Fibroblast of gingiva (primary cell): ENCODE measurements at places on chromosomes 2 and 18.

DNA sequence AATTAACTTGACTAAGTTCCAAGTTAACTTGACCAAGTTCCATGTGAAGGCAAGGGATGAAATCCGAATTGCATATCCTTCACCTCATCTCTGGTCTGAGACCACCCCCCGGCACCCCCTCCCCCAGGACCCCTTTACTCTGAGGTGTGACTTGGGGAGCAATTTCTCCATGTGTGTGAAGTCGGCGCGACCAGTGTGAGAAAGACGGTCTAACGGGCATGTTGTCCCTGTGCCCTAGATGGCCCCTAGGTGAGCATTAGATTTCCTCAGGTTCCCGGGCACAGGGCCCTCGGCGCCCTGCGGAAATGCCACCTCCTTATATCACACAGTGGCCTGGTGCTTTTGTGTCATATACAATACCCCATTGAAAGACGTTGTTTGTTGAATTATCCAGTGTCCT, 137.1 kb downstream of the CTIF start:
- no peak for DNase-seq

GRCh38 chr2:60836491-60836890, 44.9 kb upstream of the REL start:
- no peak for DNase-seq

GRCh38 chr2:238698451-238699306, 149.2 kb upstream of the TWIST2 start:
- no peak for DNase-seq

GRCh38 chr2:165889158-165889557, 64.4 kb downstream of the TTC21B start:
- DNase-seq = no peak

GRCh38 chr2:879540-879939, 71.1 kb upstream of the SNTG2 start:
- no peak for DNase-seq

GRCh38 chr2:175889701-175890302, 112.3 kb downstream of the LNPK start:
- DNase-seq = no peak

GRCh38 chr18:77102259-77103040, 30.1 kb downstream of the MBP start:
- peak; percentile 94 for DNase-seq

- no peak for DNase-seq
Observed at GRCh38 chr2:34408100-34408499, 809.0 kb upstream of the FAM98A start.
